DMS79 treated with DMSO at 0.1 percent for 48 hours (cell line): ENCODE measurements at places on chromosomes 4 and X.

- DNase-seq, result no peak
These were observed 14.5 kb downstream of the LONRF3 start for GRCh38 chrX:118988911-118989310.

DNA sequence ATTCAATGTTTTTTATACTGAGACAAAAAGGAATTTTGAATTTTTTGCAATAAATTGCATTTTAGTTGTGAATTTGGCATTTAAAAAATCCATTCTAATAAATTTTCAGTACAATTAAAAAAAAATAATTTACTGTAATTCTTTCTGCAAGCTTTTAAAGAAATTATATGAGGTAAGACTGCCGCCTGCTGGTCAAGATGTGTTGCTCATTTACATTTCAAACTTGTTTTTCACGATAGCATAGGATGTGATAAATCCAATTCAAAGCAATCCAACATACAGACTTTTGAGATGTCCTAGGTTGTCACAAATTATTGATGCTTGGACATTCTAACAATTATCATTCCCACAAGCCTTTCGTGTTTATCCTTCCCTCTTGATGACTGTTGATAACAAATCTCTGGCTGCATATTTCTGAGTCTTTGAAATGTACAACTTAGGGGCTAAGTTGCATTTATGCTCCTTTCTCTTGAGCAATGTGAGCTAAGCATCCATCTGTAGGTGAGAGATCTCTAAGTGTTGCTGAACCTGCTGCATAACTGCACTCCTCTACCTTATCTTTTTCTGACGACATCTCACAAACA is 21.7 kb upstream of the MFAP3L start:
- DNase-seq, result peak; percentile 11

GRCh38 chrX:18983666-18984380 is at the start of gene PHKA2:
PHKA2 (minus strand) TSS chrX:18984114; CDS start chrX:18983932, 182 bp downstream.
- DNase-seq, result no peak

DNA sequence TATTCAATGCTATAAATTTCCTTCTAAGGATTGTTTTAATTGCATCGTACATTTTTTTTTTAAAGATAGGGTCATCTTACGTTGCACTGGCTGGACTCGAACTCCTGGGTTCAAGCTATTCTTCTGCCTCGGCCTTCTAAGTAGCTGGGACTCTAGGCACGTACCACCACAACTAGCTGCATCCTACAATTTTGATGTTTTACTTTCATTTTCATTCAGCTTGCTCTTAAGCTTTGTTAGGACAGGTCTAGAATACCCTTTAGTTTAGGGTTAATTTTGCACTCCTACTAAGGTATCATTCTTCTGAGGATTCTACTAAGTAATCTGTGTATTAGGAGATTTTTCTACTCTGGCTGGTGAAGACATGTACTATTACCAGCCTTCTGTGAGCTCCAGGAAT is 50.2 kb upstream of the C1GALT1C1 start:
- DNase-seq, result no peak

DNA sequence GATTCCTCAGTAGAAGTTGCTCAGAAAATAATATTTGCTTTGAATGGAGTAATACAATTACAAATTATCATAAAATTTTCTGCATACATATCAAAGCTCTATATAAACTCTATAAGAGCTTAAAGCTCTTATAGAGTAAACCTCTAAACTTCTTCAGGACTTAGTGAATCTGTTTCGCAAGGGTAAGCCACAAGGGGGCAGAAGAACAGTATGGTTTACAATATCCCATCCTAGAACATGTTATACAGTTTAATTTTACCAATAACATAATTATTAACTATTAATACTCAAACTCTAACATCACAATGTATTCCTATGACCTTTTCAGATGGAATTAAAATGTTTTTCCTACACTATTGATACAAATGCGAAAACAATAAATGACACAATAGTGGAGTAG is 33.8 kb upstream of the SPANXN1 start:
- no peak for DNase-seq

DNA sequence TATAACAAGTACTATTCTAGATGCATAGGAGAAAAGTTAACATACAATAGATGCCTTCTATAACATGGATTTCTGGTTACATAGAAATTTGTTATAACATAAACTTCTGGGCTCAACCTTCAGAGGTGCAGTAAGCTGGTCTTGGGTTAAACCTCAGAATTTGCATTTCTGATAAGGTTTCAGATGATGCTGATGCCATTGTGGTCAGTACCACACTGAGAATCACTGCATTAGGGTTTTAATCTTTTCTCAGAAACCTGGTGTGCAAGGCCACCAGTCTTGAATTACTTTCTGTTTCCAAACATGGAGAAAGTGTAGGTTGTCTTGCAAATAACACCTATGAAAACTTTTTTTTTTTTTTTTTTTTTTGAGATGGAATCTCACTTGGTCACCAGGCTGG is 146.2 kb downstream of the SPOCK3 start:
- no peak for DNase-seq

DNA sequence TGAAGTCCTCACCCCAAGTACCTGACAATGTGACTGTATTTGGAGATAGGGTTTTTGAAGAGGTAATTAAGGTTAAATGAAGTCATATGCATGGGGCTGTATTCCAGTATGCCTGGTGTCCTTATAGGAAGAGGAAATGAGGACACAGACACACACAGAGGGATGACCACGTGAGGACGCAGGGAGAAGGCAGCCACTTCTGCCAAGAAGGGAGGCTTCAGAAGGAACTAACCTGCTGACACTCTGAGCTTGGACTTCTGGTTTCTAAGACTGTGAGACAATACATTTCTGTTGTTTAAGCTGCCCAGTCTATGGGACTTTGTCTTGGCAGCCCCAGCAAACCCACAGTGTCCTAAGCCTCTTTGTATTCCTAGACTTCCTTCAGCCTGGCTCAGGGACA is 3.0 kb upstream of the SLC2A9 start:
- DNase-seq, result no peak
